ENCODE measurements at places on chromosomes 2 and 18. TPM values are rescaled to one million over a fixed set of nuclear protein-coding genes. Genes with fewer than 3 reads are reported as not detected.

The PRKCE gene
- total RNA-seq, result 7.9 TPM

The LONRF2 gene
- total RNA-seq, result 1.4 TPM

The CRYGB gene
- not detected for total RNA-seq

The DTNB gene
- 56.7 TPM for total RNA-seq

The FAM237A gene
- not detected for total RNA-seq

The CNGA3 gene
- total RNA-seq, result not detected

The SERPINB4 gene
- total RNA-seq, result not detected

The KLF11 gene
- 2.0 TPM for total RNA-seq

GRCh38 chr2:237389831-237390230, 24.1 kb downstream of the COL6A3 start:
- DNase-seq, result no peak

DNA sequence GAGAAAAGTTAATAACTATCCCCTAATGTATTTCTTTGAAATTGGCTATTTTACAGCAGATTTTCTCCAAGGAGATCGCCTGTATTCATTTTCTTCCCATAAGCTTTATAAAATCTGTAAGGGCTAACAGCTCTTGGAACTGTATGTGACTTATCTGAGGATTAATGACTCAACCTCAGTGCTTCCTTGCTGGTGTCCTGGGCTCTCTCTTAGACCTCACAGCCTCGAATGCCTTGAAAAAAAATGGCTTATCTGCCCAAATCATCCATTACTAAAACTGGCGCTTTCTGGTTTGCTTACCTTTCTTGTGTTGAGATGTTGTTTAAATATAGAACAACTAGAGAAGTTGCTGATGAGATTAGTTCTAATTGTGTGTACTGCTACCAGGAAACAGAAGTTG, 713.6 kb downstream of the SLC4A3 start:
- no peak for DNase-seq

DNA sequence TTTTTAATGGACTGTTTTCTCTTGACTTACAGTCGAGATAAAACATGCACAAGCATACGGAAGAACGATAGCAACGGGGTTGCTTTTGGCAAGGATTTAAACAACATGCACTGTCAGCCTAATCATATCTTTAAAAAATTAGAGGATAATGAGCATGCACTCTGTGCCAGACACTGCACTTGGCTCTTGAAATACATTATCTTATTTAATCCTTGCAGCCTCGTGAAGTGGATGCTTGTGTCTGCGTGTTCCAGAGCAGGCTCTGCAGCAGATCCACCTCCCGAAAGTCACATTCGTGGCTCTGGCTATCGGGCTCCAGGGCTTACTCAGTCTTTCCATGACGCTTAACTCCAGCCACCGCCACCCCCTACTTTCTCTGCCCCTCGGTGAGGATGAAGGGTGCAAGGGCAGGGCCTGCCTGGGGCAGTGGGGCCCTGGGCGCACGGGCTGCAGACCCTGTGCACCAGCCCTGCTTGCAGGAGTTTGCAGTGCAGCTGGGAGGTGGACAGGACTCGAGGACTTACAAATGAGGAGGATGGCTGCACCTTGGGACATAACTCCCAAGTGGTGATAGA, 61.7 kb downstream of the ACKR3 start:
- no peak for DNase-seq

DNA sequence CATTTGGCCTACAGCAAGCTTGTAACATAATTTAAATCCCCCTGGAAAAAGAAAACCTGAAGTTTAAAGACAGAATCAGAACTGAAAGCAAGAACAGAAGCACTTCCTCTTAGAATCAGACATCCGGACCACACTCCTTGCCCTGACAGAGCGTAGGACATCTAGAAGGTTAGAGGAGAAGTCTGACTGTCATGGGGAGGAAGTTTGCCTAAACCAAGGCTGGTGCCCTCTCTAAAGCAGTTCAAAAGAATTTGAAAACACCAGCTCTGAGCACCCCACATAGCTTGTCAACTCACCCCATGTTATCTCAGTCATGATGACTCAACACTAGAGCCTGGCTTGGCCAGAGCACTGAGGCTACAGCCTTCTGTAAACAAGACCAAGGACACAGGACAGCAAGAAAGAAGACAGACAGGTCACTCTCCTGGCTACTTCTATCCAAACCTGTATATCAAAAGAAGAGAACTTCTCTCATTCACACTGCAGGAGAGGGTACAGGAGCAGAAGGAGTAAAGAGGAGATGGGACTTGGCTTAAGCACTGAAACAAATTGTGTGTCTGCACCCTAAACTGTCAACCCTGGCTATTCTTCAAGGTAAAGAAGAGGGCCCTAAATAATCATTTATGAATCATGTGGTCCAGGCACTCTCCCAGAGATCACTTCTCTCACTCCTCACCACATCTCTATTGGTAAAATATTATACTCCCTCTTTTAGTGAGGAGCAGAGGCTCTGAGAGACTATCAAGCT, 198.6 kb downstream of the MEMO1 start:
- DNase-seq, result peak; percentile 7

All from MG63 (cell line).